Mammary microvascular endothelial cell (primary cell): ENCODE measurements at places on chromosomes 4 and X. TPM values are rescaled to one million over a fixed set of nuclear protein-coding genes. Genes with fewer than 3 reads are reported as not detected.

Gene GABRQ
- 0.05 and 0.13 TPM in 2 replicates for total RNA-seq

Gene MAGEA8
- total RNA-seq, result not detected in 2 replicates

Gene ACOT9
- total RNA-seq, result 89.5 and 96.3 TPM in 2 replicates

Gene UGT2B7
- total RNA-seq, result not detected in 2 replicates

Gene GYG2
- total RNA-seq, result 0.05 TPM in 1 of 2 replicates, not detected in the other

Gene SETD7
- 44.3 and 47.2 TPM in 2 replicates for total RNA-seq
